Placental pericyte (primary cell): ENCODE measurements at places on chromosomes 16 and 17. TPM values are rescaled to one million over a fixed set of nuclear protein-coding genes. Genes with fewer than 3 reads are reported as not detected.

The ATP2A1 gene
- total RNA-seq, result 0.29 and 0.44 TPM in 2 replicates

The ABCA5 gene
- 12.3 and 26.5 TPM in 2 replicates for total RNA-seq

The AOC2 gene
- 0.44 and 0.72 TPM in 2 replicates for total RNA-seq

The ITGB4 gene
- 0.44 and 0.57 TPM in 2 replicates for total RNA-seq

The SDR42E2 gene
- under 0.01 TPM in 1 of 2 replicates, not detected in the other for total RNA-seq

The ITGAL gene
- not detected in 2 replicates for total RNA-seq

The SBK1 gene
- total RNA-seq, result under 0.01 TPM in 1 of 2 replicates, not detected in the other

The HS3ST3B1 gene
- 5.0 and 28.8 TPM in 2 replicates for total RNA-seq

The PDILT gene
- not detected in 2 replicates for total RNA-seq

The KRTAP1-5 gene
- total RNA-seq, result 1.5 and 14.2 TPM in 2 replicates

The OR3A3 gene
- not detected in 2 replicates for total RNA-seq

The CCL4 gene
- total RNA-seq, result not detected in 2 replicates

The CDH11 gene
- total RNA-seq, result 338 and 1,064 TPM in 2 replicates

The DNAH9 gene
- not detected in 2 replicates for total RNA-seq

The SCN4A gene
- total RNA-seq, result under 0.01 TPM in 1 of 2 replicates, not detected in the other

The NLRC3 gene
- not detected in 2 replicates for total RNA-seq

The ABCC11 gene
- total RNA-seq, result under 0.01 TPM in 2 replicates

The SMG1 gene
- 72.7 and 78.2 TPM in 2 replicates for total RNA-seq

The DOC2B gene
- not detected in 2 replicates for total RNA-seq

The CLEC10A gene
- total RNA-seq, result not detected in 2 replicates

The KRT40 gene
- 0.14 TPM in 1 of 2 replicates, not detected in the other for total RNA-seq

The ALDH3A1 gene
- total RNA-seq, result not detected in 2 replicates

The MPO gene
- total RNA-seq, result not detected in 2 replicates

The DNAH17 gene
- not detected in 2 replicates for total RNA-seq

The MT1M gene
- 0.88 and 1.1 TPM in 2 replicates for total RNA-seq

The KIF19 gene
- not detected in 2 replicates for total RNA-seq

The CYGB gene
- total RNA-seq, result 73.5 and 104 TPM in 2 replicates

The PIGS gene
- total RNA-seq, result 40.2 and 44.0 TPM in 2 replicates

The PRSS27 gene
- 0.57 and 0.66 TPM in 2 replicates for total RNA-seq

The ZNF423 gene
- under 0.01 TPM in 2 replicates for total RNA-seq

The INTS2 gene
- total RNA-seq, result 12.0 and 22.6 TPM in 2 replicates

The MED13 gene
- 77.3 and 78.9 TPM in 2 replicates for total RNA-seq

The KCNG4 gene
- total RNA-seq, result not detected in 2 replicates

The C16orf89 gene
- 0.22 TPM in 1 of 2 replicates, not detected in the other for total RNA-seq

The CHST4 gene
- not detected in 2 replicates for total RNA-seq

The GRAP gene
- under 0.01 TPM in 1 of 2 replicates, not detected in the other for total RNA-seq

The ZC3H18 gene
- 17.2 and 19.3 TPM in 2 replicates for total RNA-seq

The PIMREG gene
- 0.22 and 24.6 TPM in 2 replicates for total RNA-seq

The KRT12 gene
- 0.43 TPM in 1 of 2 replicates, not detected in the other for total RNA-seq

The CCL2 gene
- total RNA-seq, result 128 and 362 TPM in 2 replicates

The AANAT gene
- total RNA-seq, result not detected in 2 replicates

The FOXN1 gene
- not detected in 2 replicates for total RNA-seq

The NLE1 gene
- total RNA-seq, result 15.5 and 23.9 TPM in 2 replicates

The HERPUD1 gene
- 90.5 and 646 TPM in 2 replicates for total RNA-seq

The MOSMO gene
- total RNA-seq, result 13.6 and 35.1 TPM in 2 replicates
